ENCODE measurements at places on chromosomes 11 and 22.
A peak's percentile ranks its signal among the peaks of the same experiment; 100 is the strongest.

- no peak for DNase-seq
Observed at GRCh38 chr11:66766681-66767080, 37.7 kb upstream of the SPTBN2 start.

DNA sequence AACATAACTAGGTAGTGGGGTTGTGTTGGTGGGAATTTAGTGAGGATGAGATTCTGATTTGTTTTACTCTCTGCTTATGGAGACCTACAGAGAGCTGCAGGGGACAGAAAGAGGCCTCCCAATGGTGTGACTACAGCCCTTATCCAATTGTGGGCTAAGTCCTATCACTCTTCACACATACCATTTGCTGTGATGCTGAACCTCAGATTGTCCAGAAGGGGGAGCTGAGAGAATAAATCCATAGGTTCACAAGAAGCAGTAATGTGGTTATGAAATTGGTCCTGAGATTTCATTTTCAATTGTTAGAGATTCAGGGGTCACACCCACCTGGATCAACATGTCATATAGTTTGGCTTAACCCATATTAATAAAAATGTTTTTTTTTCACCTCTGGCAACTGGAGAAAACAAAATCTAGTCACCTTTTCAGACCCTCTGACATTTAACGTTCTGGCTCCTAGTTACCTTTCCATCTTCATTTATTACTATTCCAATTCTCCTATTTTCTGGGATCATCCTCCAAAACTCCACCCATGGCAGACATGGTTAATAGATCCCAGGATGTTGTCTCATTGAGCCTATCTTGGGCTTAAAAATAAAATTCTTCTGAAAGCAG is 53.3 kb upstream of the PTPN5 start:
- DNase-seq = peak; percentile 33

GRCh38 chr11:47373876-47374719 is 4.2 kb downstream of the SPI1 start:
- DNase-seq = peak; percentile 74

GRCh38 chr11:31397239-31397834 is 27.7 kb downstream of the DNAJC24 start:
- peak; percentile 43 for DNase-seq

- no peak for DNase-seq
Observed at GRCh38 chr22:41762980-41763779, 37.3 kb upstream of the CCDC134 start.
